Activated CD8-positive, alpha-beta memory T cell treated with anti-CD3 and anti-CD28 coated beads for 4 hours (primary cell): ENCODE measurements at places on chromosomes 6 and 20.
A peak's percentile ranks its signal among the peaks of the same experiment; 100 is the strongest.

DNA sequence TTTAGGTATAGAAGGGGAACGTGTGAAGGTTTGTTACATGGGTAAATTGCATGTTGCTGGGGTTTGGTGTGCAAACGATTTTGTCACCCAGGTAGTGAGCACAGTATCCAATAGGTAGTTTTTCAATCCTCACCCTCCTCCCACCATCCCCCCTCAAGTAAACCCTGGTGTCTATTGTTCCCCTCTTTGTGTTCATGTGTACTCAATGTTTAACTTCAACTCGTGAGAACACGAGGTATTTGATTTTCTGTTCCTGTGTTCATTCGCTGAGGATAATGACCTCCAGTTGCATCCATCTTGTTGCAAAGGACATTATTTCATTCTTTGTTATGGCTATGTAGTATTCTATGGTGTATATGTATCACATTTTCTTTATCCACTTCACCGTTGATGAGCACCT is 11.6 kb upstream of the VNN1 start:
- no peak for DNase-seq

DNA sequence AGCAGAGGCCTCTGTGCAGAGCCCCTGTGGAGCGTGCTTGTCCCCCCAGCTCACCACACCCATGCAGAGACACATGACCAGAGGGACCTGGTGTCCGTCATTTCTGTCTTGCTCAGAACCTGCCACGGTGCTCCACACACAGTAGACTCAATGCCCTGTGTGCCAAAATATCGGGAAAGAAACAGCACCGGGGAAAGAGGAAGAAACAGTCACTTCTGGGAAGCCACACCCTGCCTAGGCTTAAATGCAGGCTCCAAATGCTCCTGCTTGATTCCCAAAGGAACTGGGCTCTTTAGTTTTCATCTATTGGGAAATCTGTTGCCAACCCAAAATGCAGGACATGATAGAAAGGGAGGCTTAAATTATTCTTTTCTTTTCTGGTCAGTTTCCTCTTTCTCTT is 503.9 kb downstream of the CD83 start:
- no peak for DNase-seq

DNA sequence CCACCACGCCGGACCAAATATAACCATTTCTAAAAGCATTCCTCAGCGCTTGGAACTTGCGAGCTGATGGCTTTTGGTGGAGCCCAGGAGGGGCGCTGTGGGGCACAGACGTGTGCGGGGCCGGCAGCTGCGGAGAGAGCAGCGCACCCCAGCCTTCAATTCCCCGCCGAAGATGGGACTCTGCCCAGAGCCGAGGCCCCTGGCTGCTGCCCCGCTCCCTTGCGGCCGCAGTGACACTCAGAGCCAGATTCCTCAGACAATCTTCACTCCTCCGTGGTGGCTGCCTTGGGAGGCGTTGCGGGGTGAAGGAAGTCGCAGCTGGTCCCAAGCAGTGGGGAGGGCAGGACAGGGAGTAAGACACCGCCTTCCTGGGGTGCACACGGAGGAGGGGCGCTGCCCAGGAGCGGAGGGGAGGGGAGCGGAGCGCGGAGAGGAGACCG is 87.7 kb downstream of the TMEM242 start:
- no peak for DNase-seq

DNA sequence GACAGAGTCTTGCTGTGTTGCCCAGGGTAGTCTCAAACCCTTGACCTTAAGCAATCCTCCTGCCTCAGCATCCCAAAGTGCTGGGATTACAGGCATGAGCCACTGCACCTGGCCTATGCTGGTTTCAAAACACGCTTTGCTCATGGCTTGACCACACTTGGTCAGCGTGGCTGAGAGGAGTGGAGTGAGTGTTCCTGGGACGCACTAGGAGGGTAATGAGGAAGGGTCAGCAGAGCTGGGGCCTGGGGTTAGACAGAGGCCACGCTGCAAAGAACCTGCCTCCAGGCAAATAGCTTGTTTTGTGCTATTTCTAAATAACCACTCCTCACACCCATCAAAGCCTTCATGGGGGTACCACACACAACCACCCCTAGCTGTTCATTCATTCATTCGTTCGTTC is 77.9 kb upstream of the TOX2 start:
- no peak for DNase-seq

DNA sequence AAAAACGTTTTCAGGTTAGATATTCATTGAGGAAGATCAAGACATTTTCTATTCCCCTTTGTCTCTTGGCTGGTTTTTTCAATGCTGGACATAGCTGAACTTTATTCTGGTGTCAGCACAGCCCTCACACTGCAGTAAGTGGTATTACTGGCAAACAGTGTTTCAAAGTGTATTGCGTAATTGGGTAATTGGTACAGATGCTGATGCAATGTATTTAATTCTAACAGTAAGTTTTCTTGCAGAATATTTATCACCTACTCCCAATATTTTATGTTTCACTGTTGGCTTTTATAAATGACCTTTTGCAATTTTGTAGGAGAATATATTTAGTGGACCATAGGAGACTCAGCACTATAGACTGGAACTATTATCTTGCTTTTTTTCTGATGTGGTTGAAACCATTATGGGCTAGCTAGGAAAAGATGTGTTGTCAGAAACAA is 287.6 kb upstream of the SOX4 start:
- DNase-seq: no peak

DNA sequence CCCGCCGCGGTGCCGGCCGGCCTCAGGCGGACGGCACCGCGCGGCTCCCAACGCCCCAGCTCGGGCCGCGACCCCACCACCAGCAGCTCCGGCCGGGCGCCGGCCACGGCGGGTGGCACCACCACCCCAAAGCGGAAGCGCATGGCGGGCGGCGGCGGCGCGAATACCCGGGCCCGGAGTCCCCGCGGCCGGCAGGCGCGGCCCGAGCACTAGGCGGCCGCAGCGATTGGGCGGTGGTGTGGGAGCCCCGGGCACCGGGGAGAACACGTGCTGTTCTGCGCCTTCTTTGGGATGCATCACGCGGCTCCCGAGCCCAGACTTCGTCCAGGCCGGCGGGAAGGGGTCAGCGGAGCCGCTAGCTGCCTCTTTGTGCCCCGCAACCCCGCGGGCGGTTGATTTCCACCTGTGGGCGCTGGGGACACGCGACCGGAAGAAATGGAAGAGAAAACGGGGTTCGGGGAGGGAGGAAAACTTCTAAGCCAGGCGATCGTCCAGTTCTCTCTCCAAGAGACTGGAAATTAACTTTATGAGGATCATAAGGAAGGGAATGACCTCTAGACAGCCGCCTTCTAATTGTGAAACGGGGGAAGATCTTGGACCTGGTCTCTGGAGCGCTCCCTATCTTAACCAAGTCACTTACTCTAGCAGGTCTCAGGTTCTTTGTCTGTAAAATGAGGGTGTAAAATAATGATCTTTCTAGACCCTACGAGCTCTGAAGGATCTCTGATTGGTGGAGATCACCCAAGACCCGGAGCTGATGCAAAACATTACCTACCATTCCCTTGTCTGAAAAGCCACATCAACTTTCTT is at the start of gene EPM2A:
Gene EPM2A (minus strand): TSS at position 165 of the 810 bp plus-strand sequence. CDS start 22 bp downstream, at position 143.
- DNase-seq: peak; percentile 29

DNA sequence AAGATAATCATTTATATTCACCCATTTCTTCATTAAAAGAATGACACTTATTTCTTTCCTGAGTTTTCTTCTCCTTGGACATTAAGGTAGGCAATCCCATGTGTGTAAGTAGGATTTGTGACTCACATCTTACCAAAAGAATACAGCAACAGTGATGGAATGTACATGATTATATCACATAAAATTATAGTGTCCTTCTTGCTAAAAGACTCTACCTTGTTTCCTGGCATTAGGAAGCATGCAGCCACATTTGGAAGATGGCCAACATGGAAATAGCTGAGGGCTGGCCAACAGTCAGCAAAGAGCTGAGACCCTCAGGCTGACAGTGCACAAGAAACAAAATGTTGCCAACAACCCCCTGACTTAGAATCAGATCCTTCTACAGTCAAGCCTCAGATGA is 327.9 kb upstream of the MARCKS start:
- no peak for DNase-seq

- no peak for DNase-seq
These were observed 1.2 kb downstream of the NECAB3 start for GRCh38 chr20:33673114-33673409.

GRCh38 chr20:63330084-63330760 is 30.9 kb downstream of the CHRNA4 start:
- no peak for DNase-seq

DNA sequence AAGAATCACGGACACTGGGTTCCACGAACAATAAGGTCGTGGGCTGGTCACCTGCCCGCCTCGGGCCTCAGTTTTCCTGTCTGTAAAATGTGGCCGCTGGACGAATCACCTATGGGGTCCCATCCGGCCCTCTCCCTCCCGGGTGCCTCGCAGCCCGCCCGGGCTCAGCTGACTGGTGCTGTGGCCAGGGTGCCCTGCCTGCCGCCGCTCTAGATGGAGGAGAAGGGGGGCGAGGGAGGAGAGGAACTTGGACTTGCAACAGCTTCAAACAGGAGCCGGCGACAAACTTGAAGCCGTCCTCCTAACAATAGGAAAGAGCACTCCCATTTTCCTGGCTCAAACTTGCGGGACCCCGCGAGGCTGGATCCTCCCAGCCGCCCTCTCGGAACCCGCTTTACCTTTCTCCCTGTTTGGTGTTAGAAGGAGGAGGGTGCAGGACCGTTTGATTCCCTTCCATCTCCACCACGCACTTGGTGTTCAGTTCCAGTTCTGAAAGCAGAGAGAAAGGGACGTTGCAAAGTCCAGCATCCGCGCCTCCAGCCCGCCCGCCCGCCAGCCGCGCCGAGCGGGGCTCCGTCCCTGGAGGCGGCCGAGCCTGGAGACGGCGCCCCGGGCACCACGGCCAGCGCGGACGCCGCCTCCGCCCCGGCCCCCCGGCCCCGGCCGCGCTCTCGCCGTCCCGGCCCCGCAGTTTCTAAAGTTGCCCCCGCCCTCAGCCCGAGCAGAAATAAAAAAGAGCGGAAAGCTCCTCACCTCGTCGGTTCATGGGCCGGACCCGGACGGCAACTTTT is 584 bp downstream of the KIF13A start:
- DNase-seq: no peak

- no peak for DNase-seq
These were observed 4.6 kb downstream of the DACT2 start for GRCh38 chr6:168314948-168315347.

DNA sequence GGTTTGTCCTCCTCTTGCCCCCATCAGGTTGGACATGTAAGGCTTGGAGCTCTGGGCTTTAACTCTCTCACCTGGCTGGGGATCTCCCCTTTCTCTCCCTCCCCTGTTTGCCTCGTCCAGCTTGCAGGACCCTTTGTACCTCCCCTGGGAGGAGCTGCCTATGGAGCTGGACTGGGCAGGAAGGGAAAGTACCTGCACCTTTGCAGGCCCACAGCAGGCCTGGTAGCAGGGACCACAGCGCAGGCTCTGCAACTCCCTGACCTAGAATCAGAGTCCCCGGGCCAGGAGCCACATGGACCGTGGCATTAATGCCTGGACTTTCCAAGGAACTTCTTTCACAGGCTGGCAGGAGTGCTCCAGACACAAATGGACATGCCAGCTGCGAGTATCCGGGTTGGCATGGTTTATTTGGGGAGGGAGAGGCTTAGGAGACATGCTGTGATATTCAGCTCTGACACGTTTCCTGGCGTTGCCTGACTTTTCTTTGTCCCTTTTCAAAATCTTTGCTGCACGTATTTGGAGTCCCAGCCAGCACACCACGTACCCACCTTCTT is 268.5 kb upstream of the EXOC2 start:
- no peak for DNase-seq

DNA sequence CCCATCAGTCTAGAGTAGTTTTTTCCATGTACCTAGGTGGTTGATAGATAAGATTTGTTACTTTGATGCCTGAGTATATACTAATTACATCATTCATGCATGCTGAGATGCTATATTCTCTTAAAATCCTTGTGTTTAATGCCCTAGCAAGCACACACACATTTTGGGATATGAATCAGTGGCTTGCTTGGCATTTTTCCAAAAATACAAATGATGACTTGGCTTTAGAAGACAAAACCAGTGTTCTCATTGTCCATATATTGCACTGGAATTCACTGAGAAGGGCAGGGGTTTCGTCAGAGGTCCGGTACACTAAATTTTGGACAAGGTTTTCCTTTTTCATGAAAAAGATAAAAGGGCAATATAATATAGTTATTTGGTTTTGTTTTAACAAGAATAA is 24.9 kb downstream of the GTPBP2 start:
- no peak for DNase-seq

DNA sequence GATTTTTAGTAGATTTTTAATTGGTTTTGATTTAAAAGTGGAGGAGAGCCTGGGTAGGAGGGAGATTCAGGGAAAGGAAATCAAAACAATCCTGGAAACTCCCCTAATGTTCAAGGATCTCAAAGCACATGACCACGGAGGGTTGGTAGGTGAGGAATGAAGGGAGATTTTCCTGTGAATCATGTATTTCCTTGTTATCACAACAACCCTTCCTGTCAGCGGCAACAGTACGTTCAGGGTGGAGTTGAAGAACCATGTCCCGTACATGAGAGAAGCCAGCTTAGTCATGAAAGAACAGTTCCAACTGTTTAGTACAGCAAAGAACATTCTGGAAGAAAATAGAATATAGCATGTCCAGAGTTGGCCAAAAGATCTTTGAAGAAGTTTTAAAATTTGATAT is 79.4 kb upstream of the SCAF8 start:
- no peak for DNase-seq

DNA sequence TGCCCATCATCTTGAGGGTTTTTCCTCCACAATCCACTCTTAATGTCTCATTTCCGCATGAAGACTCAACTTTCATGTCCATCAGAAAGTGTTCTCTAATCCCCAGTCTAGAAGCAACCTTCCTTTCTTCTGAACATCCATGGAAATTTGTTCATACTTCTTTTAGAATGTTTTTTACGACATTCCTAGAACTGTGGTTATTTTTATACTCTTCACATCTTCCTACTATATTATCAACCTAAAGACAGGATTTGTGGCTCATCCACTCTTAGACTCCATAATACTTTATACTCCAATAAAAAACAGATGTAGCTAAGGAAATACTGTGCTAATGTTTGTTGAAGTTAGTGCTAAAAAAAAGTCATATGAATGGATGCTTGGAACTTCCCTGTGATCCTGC is 1.4 kb upstream of the CAP2 start:
- no peak for DNase-seq

GRCh38 chr20:41356951-41357350 is 9.7 kb downstream of the EMILIN3 start:
- DNase-seq: no peak

- no peak for DNase-seq
These were observed 50.5 kb downstream of the SCAND1 start for GRCh38 chr20:35903843-35904242.

DNA sequence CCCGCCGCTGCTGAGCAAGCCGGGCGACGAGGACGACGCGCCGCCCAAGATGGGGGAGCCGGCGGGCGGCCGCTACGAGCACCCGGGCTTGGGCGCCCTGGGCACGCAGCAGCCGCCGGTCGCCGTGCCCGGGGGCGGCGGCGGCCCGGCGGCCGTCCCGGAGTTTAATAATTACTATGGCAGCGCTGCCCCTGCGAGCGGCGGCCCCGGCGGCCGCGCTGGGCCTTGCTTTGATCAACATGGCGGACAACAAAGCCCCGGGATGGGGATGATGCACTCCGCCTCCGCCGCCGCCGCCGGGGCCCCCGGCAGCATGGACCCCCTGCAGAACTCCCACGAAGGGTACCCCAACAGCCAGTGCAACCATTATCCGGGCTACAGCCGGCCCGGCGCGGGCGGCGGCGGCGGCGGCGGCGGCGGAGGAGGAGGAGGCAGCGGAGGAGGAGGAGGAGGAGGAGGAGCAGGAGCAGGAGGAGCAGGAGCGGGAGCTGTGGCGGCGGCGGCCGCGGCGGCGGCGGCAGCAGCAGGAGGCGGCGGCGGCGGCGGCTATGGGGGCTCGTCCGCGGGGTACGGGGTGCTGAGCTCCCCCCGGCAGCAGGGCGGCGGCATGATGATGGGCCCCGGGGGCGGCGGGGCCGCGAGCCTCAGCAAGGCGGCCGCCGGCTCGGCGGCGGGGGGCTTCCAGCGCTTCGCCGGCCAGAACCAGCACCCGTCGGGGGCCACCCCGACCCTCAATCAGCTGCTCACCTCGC is 1.5 kb downstream of the ARID1B start:
- no peak for DNase-seq
